ENCODE measurements at places on chromosomes 2 and 18.

DNA sequence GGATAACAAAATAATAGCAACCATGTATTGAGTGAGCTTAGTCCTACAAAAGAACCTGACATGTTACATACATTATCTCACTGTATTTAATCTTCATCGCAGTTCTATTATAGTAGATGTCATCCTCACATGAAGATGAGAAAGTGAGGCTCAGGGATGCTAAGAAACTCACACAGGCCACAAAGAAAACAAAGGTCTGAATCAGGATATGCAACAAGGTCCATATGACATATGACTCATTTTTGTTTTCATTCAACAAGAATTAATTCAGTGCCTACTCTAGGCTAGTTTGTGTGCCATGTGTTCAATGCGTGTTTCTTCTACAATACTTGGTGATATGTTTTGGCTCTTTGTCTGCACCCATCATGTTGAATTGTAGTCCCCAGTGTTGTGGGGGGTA is 219.7 kb upstream of the EPHA4 start:
- DNase-seq = no peak

- no peak for DNase-seq
Measured at GRCh38 chr18:32677578-32677977, 95.2 kb downstream of the KLHL14 start.

DNA sequence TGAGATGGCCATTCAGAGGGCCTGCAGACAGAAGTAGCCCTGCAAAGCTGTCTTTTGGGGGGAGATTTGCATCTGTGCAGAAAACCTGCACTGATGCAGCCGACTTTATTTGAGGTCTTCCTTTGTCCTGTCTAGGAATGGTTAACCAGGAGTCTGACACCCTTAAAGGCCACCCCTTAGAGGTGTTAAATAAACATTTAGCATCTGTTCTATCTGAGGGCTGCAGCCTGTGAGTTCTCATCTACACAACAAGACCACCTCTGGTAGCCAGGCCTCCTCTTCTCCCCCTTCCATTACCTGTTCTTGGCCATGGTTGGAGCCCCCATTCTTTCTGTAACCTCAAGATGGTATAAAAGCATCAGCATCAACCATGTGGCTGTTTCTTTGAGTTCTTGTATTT is 214.4 kb upstream of the HS6ST1 start:
- no peak for DNase-seq

DNA sequence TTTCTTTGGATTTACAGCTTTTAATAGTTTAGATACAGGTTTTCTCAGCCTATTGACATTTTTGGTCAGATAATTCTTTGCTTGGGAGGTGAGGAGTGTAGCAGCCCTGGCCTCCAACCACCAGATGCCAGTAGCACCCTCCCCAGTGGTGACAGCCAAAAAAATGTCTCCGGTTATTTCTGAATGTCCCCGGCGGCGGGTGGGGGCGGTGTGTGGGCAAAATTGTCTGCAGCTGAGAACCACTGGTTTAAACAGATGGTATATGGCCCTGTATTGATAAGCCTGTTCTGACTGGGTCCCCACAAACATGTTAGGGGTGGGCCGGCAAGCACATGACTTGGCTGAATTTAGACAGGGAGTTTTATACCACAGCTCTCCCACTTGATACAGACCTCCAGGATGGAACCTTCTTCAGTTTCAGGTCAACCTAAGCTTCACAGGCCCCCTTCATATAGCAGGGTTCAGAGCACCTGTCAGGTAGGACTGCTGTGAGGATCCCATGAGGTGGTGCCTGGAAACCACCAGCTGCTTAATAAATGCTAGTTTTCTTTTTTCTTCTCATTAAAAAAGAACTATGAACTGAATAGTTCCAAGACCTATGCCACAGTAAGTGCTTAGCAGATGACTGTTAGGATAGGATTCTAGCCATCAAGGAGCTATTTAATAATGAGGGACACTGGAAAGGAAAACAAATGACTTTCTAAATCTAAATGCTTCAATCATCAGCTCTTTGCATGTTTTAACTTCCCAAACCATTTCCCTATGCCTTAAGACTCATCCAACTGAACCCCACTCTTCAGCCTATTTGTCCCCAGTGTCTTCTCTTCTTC is 18.1 kb downstream of the LPIN2 start:
- DNase-seq = no peak

- no peak for DNase-seq
Measured at GRCh38 chr2:146363731-146364130, 1481.1 kb upstream of the ACVR2A start.

- DNase-seq = no peak
Measured at GRCh38 chr2:8568543-8569302, 113.1 kb upstream of the ID2 start.

- no peak for DNase-seq
Measured at GRCh38 chr2:14991723-14992122, 359.2 kb downstream of the LRATD1 start.

DNA sequence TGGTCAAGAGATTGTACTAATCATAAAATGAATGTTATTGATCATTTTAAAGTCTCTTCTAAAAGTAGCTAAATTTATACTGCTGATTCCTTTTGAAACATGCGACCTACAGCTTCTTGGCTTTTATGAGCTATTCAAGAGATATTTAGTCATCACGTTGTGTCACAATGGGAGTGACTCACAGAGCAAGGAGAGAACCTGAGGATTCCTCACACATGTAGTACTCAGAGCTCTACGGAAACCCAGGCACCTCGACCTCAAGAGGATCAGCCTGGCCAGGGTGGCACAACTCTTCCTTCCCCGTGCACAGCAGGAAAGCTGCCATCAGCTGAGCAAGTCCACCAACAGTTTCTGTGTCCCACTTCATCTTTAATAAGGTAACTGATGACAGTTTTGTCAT is at the start of gene DHRS9:
Gene DHRS9, plus strand, starts transcription at position 223 of the 400 bp plus-strand sequence. CDS start 12,019 bp downstream, outside the sequence.
- no peak for DNase-seq

- no peak for DNase-seq
Measured at GRCh38 chr18:9239720-9240119, 94.9 kb upstream of the TWSG1 start.

GRCh38 chr2:109347626-109348025 is 218.6 kb downstream of the SH3RF3 start:
- no peak for DNase-seq

DNA sequence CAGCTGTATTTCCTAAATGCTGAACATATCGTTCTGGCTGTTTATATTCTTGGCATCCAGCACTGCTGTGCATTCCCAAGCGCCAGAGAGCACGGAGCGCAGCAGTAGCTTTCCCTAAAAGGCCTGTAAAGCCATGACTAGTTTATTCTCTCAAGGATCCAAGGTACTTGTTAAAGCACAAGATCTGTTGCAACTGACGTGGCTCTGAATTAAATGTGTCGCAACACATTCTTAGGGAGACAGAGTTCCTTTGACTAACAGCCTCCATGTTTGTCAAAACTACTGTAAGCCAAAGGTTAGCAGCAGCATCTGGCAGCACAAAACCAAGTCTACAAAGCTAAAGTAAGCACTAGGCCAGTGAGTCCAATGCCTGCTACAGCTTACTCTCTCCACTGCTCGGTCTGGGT is 188.6 kb upstream of the FN1 start:
- DNase-seq = no peak

- no peak for DNase-seq
Measured at GRCh38 chr18:72410399-72410798, 133.7 kb downstream of the CBLN2 start.

- no peak for DNase-seq
Measured at GRCh38 chr18:48308755-48309575, 100.2 kb downstream of the ZBTB7C start.

DNA sequence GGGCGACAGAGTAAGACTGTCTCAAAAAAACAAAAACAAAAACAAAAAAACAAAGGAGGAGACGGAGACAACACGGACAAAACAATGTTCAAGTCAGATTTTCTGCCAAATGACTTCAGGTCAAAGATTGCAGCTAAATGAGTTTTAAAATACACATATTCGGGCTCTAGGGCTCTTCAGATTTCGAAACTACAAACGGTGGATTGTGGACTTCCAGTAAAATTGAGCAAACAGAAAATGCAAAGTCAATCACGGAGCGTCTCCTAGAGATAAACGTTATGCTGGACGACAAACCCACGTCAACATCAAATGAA is 558 bp downstream of the MRPS5 start:
- DNase-seq = no peak

- DNase-seq = no peak
Measured at GRCh38 chr2:197931661-197932312, 127.4 kb downstream of the PLCL1 start.

DNA sequence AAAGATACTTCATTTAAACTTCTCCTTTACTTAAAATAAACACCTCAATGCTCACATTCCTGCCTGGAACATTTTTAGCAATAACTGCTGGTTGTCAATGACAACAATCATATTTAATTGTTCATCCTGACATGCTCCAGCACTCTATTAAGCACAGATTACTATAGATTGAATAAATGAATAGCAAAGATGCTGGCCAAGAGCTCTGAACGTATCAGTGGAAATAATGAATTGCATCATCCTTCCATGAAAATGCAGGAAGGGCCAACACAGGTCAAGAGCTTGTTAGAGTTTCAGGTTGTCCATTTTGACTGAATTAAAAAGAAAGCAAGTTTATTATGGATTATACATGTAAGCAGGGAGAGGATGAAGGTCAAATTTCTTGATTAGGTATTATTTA is 994.0 kb downstream of the TSN start:
- DNase-seq = no peak

DNA sequence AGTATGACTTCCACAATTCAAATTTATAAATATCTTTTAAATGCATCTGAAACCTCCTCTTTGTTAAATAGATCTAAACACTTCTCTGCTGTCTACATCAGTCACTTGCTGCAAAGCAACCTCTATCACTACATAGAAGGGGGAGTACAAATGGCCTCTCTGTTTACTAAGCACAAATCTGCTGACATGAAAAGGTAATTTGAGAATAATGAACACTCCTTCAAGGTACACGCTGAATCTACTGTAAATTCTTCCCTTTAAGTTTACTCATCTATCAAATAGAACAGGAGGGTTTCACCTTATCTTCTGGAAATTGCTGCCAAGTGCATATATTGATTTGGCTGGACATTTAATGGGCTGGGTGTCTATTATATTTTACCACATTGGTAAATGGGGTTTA is 879.6 kb downstream of the SUCLG1 start:
- no peak for DNase-seq

DNA sequence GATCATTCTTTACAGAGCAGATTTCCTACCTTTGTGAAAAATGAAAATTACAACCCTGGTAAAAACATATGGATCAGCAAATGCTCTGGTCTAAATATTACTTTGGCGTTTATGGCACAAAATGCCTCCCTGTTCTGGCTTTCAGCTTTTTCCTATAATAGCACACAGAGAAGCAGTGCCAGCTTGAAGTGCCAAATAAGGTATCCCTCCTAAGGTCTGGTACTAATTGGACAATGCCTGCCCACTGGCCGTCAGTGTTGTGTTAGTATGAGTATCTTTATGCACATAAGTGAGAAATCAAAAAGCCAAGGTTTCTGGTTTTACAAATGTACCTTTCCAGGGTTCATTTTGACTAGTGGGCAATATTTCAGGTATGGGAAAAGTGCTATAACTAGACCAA is 1293.7 kb upstream of the FAM98A start:
- DNase-seq = no peak

- DNase-seq = peak; percentile 89
Measured at GRCh38 chr2:11850082-11850481, 103.7 kb downstream of the LPIN1 start.

GRCh38 chr2:50820176-50820575 is 211.8 kb downstream of the NRXN1 start:
- no peak for DNase-seq

GRCh38 chr2:604854-605524 is 72.2 kb downstream of the TMEM18 start:
- no peak for DNase-seq

- no peak for DNase-seq
Measured at GRCh38 chr18:48780201-48780912, 170.4 kb downstream of the SMAD7 start.

DNA sequence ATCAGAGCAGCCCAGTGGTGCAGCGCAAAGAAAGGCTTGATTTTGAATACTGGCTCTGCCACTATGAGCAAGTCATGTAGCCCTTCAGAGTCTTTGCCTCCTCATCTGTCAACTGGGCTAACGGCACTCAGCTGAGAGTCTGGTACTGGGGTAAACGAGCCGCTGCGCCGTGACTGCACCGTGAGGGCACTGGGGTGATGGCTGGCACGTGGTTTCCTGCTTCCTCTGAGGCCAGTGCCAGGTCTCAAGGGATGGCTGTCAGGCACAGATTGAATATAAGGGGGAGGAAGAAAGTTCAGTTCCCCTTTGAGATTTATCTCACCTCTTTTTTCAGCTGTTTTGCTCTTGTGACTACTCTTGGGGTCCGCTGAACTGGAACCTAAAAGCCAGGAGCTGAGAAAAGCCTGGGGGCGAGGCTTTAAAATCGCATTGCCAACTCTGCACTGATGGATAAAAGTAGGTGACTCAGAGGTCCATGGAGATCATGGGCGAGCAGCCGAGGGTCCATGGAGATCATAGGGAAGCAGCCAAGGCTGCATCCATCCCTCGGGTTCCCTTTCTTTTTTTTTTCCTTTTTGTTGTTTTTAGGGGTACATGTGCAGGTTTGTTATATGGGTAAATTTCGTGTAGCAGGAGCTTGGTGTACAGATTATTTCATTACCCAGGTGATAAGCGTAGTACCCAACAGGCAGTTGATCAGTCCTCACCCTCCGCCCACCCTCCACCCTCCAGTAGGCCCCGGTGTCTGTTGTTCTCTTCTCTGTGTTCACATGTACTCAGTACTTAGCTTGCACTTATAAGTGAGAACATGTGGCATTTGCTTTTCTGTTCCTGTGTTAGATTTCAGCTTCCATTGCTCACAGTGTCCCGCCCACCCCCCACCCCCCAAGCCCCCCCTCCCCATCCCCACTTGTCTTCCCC is 114.3 kb downstream of the SPP2 start:
- DNase-seq = no peak

- no peak for DNase-seq
Measured at GRCh38 chr18:49890041-49890440, 76.7 kb upstream of the ACAA2 start.

DNA sequence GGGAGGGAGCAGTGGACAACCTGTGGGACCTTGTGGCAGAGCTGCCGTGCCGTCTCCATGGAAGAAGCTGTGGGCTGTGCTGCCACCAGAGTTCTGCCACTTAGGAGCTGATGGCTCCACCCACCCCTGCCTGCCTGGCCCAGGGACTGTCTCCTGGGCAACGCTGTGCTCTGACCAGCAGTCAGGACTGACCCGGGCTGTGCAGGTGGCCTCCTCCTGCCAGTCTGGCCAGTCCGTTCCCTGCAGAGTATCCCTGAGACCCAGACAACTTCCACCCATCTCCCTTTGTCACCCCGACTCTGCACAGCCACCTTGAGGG is 12.8 kb downstream of the ASIC4 start:
- DNase-seq = peak; percentile 54
